OCI-M1 (cell line): ENCODE measurements at places on chromosomes 13 and 19.

DNA sequence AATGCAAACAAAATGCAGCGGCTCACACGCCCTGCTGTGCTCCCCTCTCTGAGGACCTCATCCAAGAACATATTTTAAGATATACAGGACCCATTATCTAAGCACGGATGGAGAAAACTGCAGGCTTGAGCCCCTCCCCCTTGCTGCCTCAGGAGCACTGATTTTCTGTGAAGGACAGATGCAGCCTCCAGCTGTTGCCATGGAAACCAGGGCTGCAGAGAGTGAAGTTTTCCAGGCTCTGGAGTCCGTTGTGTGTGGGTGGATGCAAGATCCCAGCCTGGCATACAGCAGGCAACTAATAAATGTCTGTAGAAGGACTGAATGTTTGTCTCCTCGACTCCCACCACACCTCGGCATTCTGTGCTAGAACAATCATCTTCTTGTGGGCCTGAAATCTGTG is 105.6 kb upstream of the PEG3 start:
- no peak for DNase-seq

GRCh38 chr19:16585808-16586476 is 13.7 kb upstream of the SLC35E1 start:
- no peak for DNase-seq

DNA sequence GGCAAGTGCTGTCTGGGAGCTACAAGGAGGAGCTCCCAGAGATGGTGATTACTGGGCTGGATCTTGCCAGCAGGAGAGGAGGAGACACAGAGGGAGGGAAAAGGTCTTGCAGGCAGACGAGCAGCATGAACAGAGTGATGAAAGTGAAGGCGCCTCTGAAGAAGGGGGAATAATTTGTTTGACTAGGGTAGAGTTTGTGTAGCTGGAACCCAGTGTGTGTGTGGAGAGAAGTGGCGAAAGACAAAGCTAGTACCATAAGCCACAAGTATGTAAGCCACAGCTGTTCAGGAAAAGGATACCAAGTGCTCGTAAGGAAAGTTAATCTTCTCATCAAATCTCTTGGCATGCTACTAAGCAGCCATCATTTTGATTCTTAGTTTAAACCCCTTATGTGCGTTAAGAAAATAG is 5.4 kb downstream of the FLT1 start:
- no peak for DNase-seq

- DNase-seq: no peak
Measured at GRCh38 chr13:25819856-25820530, 231.8 kb downstream of the SHISA2 start.

DNA sequence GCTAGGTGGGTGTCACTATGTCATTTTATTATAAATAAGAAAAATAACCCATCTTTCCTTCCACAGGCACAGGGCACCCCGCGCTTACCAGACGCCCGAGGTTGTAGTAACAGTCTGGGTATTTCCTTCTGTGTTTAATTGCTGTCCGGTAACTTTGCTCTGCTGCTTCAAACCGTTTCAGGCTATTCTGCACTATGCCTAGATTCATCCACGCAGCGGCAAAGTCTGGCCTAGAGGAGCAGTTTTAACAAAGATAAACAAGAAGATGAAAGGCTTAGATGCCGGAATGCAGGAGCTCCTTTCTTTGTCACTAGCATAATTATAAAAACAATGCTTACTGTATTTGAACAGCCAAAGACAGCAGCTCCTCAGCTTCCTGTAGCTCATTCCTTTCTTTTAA is 36.9 kb upstream of the GGACT start:
- DNase-seq: no peak

- peak; percentile 57 for DNase-seq
Measured at GRCh38 chr19:48398102-48398374, 4.6 kb downstream of the GRIN2D start.

- peak; percentile 37 for DNase-seq
Measured at GRCh38 chr19:53019684-53020083, 6.0 kb downstream of the ERVV-1 start.

DNA sequence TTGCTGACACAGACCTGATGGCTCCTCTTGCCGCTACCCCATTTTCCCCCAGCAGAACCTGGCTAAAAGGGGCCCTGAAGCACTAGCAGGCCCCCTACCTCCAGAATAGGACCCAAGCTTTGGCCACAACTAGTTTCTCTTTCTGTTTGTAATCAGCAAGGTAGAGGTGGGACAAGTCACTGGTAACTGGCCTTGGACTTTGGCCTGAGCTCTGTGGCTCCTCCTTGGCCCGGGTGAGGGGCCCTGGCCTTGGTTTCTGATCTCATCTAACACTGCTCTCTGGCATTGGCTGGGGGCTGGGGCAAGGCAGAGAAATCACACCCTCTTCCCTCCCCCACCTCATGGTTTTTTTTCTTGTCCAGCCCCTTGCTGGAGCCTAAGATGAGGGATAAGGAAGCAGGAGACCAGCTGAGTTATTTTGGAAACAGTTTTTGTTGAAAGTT is 2.1 kb downstream of the CALM3 start:
- peak; percentile 91 for DNase-seq

GRCh38 chr19:44623626-44624025 is 10.3 kb downstream of the IGSF23 start:
- DNase-seq: no peak

- DNase-seq: no peak
Measured at GRCh38 chr13:113183450-113184129, 24.9 kb downstream of the PCID2 start.

DNA sequence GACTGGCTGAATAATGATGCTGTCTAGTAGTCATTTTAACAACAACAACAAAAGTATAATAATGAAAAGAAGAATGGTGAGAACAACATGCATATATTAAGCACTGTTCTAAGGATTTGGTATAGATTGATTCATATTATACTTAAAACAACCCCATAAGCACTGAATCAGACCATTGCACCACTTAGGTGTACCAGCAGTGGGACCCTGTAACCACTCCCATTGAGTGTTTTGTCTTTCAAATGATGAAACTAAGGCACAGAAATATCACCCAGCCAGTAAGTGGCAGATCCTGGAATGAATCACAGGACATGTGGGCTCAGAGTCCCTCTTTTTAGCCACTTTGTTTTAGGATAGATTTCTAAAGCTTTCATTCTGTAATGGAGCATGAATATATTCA is 14.9 kb upstream of the TNFSF11 start:
- DNase-seq: no peak

DNA sequence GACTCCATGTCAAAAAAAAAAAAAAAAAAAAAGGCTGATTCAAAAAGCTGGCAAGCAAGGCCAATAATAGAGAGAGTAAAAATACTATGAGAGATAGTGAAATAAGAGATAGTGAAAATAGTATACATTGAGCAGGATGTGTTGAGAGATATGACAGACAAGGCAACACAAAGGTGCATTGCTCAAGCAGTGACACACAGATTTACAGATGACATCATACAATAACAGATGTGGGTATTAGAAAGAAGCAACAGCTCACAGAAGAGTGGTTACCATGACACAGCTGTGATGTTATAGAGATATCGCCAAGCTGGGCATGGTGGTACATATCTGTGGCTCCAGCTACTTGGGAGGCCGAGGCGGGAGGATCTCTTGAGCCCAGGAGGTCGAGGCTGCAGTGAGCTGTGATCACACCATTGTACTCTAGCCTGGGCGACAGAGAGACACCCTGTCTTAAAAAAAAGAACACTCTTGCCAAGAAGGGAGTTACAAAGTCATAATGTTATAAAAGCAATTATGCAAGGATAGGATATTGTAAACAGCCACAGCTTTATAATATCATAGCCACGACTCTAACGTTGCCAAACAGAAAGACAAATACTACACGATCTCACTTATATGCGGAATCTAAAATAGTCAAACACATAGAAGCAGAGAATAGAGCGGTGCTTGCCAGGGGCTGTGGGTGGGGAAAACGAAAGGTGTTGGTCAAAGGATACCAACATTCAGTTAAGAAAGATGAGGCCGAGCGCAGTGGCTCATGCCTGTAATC is 10.3 kb downstream of the TNFSF9 start:
- no peak for DNase-seq

GRCh38 chr13:74409551-74409950 is 275.3 kb upstream of the KLF12 start:
- no peak for DNase-seq

DNA sequence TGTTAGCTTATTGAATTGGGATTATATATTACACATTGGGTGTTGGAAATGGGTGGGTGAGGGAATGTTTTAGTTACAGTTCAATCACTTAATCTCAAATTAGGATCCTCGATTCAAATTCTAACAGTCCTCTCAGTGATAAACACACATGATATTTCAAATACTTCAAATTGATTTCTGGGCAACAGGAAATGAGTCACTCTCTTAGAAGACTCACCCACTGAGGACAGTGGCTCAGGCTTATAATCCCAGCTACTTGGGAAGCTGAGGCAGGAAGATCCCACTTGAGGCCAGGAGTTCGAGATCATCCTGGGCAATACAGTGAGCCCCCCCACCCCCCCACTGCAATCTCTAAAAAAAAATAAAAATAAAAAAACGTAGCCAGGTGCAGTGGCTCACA is 435.3 kb downstream of the KLF12 start:
- DNase-seq: no peak

DNA sequence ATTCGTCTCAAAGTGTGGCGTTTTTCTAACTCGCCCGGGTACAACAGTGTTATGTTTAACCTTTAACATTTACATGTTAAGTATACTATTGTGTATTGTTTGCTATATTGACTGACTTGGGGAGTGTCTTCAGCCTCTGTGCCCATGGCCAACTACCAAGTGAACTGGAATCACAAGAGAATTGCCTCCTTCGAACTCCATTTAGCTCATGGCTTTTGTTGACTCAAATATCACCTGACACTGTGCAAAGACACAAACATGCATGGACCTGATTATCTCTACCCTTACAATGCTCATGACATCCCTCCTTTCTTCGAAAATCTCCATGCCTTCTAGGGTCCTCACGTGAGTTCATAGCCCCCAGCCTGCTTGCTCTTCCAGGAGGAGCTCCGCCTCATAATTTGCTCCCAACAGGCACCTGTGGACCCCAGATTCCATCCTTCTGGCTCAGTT is 704 bp downstream of the ZNF814 start:
- DNase-seq: peak; percentile 49

GRCh38 chr19:36674201-36674600 is 7.6 kb upstream of the ZNF461 start:
- no peak for DNase-seq

GRCh38 chr13:99354371-99354951 is 47.3 kb upstream of the GPR183 start:
- DNase-seq: no peak

- peak; percentile 70 for DNase-seq
Measured at GRCh38 chr19:50551715-50552187, 16.5 kb downstream of the LRRC4B start.
